Putamen (tissue), 1 donor: ENCODE measurements at places on chromosomes 2 and 18.
A peak's percentile ranks its signal among the peaks of the same experiment; 100 is the strongest.

GRCh38 chr2:24985511-24985910 is 13.8 kb upstream of the DNAJC27 start:
- no peak for DNase-seq

DNA sequence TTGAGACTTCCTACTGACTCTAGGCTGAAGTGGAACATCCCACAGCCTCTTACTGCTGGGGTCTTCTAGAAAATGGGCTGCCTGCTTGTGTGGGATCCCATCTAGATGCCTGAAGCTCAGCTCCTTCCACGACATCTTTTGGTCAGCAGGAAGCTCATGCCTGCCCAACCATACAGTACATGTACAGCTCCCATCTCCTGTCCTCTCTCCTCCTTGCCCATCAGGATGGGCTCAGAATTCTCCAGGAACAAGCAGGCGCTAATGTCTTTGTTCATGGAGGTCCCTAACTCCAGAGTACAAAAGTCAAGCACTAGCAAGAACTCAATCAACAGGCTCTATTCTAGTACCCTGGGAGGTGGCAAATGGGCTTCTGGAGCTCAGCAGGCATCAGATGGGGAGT is 31.7 kb upstream of the GPR17 start:
- DNase-seq, result no peak

DNA sequence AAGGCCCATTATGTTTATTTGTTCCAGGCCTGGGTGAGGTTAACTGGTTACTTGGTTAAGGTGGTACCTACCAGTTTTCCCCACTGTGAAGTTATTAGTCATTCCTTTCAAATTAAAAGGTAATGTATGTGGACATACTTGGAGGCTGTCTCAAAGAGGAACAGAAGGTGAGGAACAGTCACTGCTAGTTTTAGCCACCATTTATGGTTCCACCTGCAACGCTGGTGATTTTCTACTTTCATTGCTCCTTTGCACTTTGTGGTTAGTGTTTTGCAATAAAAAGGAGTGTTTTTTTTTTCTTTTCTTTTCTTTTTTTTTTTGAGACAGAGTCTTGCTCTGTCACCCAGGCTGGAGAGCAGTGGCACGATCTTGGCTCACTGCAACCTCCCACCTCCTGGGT is 6.1 kb upstream of the ST6GAL2 start:
- DNase-seq, result no peak

DNA sequence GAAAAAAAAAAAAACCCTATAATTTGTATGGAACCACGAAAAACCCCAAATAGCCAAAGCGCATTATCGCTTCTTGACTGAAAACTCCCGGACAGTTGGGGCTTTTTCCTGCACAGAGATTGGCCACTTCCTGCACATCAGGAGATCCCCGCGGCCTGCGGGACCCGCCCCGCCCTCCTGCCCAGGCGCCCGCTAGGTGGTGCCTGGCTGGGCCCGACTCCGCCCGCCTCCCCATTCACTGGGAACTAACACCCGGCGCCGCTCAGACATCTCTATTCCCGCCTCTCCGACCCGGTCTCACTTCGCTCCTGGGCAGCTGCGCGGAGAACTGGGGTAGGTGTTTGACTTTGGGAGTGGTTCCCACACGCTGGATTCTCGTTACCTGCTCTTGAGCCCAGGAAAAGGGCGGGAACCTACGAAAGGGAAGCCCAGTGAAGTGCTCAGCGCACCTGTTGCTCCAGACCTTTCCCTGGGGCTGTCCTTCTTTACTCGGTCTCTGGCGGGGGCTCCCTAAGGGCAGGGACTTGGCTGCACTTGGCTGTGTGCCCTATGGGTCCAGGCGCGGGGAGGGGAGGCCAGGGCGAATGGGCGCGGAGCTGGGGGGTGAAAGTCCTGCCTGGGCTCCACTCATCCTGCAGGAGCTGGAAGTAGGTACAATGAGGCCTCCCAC is at the start of gene HMSD:
Gene HMSD (plus strand): TSS at position 234 of the 670 bp plus-strand sequence. CDS start 4,155 bp downstream, outside the sequence.
- DNase-seq, result peak; percentile 49

DNA sequence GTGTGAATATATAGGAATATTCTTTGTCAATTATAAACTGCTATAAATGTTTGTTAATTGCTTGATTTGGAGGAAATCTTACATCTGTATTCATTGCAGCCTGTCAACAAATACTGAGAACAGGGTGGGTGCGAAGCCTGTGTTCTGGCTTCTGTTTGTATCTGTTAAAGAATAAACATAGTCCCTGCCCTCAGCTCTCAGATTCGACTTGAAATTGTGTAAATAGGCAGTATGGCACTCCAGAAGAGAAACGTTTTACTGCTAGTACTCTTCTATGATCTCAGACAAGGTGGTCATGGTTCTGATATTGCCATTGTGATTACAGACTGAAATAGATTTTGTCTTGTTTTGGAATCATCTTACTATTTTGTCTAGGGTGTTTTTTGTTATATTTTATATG is 92.1 kb downstream of the TANC1 start:
- no peak for DNase-seq

- DNase-seq, result no peak
These were observed 31.0 kb upstream of the RMDN2 start for GRCh38 chr2:37894047-37894446.

DNA sequence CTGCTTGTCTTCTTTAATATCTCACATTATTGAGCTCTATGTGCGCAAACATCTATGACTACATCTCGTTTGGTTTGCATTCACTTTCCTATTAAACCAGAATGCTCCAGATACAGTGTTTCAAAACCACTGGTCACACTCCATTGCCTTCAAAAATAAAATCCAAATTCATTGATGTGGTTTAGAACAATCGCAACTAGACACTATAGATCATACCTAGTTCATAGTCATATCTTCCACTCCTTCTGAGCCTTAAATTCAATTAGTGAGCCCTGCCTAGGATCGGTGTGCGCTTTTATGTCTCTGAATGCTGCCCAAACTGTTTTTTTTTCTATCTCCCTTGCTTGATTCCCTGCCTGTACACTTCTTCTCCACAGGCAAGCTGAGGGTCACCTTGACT is 238.5 kb upstream of the RGPD4 start:
- no peak for DNase-seq

GRCh38 chr2:240626531-240627300 is 1.4 kb downstream of the GPR35 start:
- no peak for DNase-seq

DNA sequence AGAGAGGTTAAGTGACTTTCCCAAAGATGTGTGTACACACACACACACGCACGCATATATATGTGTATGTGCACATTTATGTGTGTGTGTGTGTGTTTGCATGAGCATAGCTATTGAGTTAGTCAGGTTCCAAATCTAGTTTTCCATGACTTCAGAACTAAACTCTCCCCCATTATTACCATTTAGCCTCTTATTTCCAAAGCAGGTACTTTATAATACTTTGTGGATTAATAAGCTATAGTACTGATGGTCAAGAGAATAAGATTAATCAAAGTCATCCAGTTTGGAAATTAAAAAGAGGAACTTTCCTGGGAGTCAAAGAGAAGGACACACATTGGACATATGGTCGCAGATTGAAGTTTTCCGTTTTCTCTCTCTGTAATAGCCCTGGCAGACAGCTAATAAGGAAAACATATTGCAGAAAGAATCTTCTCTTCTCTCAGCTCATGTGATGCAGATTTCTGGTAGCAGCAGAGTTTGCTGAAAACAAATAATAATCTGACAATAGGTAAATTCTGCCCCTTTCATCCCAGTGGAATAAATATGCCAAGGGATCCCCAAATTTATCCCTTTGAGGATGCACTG is 410.9 kb upstream of the TCF4 start:
- no peak for DNase-seq

DNA sequence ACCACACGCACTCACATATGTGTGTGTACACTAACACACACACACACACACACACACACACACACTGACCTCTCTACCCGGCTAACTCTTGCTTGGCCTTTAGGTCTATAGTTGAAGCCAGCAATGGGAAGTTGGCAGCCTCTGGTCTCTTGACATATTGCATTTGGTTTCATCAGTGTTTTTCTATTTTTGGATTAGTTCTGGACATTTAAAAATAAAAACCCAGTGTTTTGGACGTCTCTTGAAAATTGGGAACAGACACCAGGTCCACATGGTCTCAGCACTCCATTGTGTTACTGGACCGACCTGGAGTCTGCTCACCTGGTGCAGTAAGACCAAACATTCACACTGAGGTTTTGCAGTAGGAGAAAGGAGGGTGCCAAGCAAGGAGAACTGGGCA is 50.4 kb upstream of the AFF3 start:
- DNase-seq, result no peak

DNA sequence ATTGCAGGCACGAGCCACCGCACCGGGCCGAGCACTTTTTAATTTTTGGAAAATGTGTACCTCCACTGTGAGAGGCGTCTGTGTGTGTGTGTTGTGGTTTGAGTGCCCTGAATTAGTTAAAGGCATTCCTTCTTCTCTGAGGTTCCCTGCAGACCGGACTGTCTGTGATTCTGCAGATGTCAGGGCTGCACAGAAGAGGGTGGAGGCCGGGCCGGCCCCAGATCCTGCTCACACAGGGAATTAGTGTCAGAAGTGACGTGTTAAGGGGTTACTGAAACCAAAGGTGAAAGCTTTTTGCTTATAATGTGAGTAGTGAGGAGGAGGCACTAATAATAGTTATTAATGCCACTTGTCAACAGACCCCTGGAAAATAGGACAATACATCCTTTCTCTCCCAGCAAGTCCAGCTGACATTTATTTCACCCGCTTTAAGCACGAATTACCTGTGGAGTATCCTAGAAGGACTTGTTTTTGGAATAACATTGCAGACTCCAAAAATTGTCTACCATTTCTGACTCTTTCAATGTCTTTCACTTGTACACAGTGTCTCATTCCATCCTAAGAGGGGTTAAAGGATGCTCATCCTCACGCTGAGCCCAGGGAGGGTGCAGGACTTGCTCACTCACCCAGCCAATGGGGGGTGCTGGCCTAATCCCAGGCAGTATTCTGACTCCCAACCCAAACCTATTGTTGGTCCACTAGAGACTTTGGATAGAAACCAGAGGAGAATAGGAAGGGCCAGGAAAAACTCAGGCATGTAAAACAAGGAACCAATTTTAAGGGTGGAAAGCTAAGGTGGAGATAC is 16.2 kb downstream of the ARHGAP25 start:
- no peak for DNase-seq

GRCh38 chr2:235958221-235958930 is 209.8 kb downstream of the GBX2 start:
- no peak for DNase-seq

GRCh38 chr2:109348671-109349502 is 219.9 kb downstream of the SH3RF3 start:
- peak; percentile 41 for DNase-seq
